H1 (cell line): ENCODE measurements at places on chromosomes 5 and 9.

DNA sequence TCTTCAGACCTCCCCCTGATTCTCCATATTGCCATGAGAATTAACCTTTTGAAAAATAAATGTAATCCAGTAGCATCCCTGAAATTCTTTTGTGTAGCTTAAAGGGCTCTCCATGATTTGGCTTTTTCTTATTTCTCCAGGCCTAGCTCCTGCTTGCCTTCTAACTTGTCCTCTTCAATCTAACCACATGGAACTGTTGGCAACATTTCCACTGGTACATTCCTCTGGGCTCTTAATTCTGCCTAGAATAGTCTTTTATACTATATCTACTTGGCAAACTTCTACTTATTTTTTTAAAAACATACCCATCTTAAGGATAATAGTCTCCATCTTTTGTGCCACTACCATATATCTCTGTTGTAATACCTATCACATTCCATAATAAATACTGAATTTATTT is 54.1 kb downstream of the GNG10 start:
- DNase-seq, result no peak

- DNase-seq, result no peak
Measured at GRCh38 chr9:113220467-113221002, 542 bp downstream of the FKBP15 start.

GRCh38 chr9:33161011-33161588 is 6.0 kb downstream of the B4GALT1 start:
- no peak for DNase-seq

DNA sequence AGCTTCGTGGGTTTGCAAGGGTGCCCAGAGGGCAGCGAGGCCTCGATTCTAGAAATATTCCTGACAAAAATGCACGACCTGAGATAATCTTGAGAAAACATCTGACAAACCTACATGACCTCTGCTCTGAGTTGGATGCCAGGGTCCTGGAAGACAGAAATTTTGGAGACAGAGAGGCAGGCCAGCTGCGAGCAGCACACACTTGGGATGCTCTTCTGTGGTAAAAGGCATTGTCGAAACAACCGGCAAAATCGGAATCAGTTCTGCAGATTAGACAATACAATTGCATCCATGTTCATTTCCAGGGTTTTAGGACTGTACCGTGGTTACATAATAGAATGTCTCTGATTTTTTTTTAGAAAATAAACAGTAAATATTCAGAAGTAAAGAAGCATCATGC is 74.2 kb downstream of the GADD45G start:
- DNase-seq, result no peak

DNA sequence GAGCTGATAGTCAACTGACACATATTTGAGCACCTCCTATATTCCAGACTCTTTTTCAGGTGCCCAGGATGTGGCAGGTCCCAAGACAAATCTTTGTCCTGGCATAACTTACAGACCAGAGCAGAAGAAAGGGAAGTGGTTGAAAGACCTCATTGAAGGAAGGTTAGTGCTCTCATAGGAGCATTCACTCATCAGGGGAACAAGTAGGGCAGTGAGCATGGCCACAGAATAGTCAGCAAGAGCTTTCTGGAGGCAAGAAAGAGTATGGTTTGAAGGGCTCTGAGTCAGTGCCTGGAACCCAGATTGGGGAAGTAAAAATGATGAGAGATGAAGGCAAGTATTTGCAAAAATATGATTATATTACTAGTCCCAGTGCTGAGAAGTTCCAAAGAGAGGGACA is 25.0 kb upstream of the ERMP1 start:
- no peak for DNase-seq

- no peak for DNase-seq
Measured at GRCh38 chr5:118857700-118858099, 130.6 kb downstream of the DTWD2 start.

DNA sequence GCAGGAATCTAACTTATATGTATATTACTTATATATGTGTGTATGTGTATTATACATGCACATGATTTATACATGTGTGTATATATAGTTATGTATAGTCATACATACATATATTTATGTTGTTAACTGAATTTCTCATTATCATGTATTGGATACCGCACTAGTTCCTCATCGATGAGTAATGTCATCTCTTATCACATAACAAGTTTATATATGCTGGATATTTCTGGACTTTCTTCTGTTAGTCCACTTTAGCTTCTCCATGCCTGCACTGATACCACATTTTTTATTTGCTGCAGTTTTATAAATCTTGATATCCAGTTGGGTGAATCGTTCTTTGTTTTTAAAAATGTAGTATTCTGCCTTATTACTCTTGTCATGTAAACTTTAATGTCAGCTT is 50.2 kb downstream of the APC start:
- no peak for DNase-seq

- no peak for DNase-seq
Measured at GRCh38 chr5:77379558-77380061, 112.5 kb downstream of the WDR41 start.

DNA sequence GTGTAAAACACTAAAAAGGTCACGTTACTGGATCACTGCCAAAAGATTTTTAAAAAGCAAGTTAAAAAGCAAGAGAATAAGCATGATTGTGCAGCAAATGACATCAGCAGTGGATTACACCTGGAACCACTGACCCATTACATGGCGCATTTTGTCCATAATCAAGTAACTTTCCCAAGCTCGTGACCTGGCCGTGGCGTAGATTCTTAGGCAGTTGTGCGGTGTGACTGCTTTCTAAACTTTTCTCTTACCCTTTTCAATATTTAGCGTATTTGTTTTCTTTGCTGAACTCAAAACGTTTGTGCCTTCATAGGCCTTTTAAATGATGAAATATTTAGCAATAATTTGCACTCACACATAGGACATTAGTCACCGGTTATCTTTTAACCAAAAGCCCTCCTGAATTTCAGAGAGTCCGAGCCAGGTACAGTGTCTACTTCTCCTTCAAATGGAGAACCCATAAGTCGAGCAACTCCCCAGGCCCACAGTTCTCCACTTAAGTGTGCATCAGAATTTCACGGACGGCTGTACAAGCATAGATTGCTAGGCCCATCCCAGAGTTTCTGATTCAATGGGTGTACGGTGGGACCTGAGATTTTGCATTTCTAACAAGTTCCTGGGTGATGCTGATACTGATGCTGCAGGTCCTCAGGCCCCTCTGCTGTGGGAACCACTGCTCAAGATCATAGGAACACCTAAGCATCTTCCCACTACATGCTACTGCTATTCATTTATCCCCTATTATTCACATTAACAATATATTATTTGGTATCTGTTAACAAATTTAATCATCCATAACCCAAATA is 144.4 kb downstream of the GLIS3 start:
- DNase-seq, result no peak
